ENCODE measurements at places on chromosomes 12 and 14.

- no peak for DNase-seq
These were observed 110.7 kb downstream of the NAV3 start for GRCh38 chr12:77941401-77941800.

GRCh38 chr12:124746649-124747425 lies 116.8 kb downstream of the SCARB1 start:
- no peak for DNase-seq

DNA sequence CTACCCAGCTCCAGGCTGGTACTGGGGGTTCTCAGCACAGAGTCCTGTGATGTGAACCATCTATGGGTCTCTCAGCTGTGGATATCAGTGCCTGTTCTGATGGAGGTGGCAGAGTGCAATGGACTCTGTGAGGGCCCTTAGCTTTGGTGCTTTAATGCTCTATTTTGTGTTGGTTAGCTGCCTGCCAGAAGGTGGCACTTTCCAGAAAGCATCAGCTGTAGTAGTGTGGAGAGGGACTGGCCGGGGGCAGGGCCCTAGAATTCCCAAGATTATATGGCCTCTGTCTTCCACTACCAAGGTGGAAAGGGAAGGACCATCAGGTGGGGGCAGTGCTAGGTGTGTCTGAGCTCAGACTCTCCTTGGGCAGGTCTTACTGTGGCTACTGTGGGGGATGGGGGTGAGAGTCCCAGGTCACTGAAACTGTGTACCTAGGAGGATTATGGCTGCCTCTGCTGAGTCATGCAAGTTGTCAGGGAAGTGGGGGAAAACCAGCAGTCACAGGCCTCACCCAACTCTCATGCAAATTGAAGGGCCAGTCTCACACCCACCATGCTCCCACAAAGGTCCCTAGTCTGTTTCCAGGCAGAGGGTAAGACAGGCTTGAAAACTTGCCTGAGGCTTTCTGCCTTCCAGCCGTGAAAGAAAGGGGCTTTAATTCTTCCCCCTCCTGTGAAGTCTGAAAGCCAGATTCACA lies 878.1 kb downstream of the C12orf50 start:
- no peak for DNase-seq

DNA sequence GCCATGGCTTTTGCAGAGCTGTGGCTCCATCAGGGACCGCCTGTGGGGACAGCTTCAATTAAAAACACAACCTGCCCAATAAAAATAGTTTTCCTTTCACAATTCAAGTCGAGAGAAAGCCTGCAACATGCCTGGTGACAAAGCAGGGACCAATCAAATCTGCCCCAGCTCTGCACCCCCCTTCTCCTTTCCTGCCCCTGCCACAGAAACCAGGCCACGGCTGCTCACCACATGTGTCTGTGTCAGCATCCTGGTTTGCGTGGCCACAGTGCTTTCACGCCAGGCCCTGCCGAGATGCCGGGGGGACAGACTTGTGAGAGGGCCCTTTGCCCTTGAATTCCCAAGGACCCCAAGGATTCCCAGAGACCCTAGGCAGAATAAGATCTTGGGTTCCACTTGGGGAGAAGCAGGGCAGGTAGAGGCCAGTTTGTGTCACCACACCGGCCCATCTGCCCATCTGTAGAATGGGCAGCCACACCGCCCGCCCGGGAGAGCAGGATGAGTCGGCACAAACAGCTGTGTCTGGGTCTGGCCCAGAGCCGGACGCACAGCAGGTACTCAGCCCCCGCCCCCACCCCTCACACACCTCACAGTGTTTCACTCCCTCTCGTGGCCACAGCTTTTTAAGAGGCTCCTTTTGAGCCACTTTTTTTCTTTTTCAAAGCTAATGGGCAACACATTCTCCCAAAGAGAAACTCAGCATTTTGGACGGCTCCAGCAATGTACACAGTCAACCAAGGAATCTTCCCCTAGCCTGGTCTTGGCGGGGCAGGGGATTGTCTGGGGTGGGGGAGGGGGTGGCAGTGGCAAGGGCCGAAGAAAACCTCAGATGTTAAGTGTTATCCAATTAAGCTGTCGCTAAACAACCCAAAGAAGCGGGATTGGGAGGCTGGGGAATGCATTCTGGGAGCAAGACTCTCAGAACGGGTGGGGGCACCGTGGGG lies 41.5 kb downstream of the BCL11B start:
- DNase-seq = peak; percentile 89

- DNase-seq = no peak
These were observed 1294.0 kb downstream of the AACS start for GRCh38 chr12:126359216-126359615.

DNA sequence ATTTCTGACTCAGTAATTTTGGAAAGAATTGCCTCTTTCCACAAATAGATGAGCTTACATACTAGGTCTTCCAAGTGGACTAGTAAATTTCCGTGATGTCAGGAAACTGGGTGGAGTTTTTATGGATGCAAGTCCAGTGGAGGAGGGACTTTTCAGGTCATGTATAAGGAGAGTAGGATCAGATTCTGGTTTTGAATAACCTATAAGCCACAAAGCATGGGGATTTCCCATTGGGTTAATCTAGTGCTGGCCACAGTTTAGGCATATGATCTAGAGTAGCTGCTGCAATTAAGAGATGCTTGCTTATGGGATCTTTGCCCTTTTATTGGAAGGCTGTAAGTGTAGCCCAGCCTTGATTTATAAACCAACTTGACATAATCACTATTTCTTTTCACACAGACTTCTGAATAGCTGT lies 33.8 kb downstream of the STK38L start:
- DNase-seq = no peak

DNA sequence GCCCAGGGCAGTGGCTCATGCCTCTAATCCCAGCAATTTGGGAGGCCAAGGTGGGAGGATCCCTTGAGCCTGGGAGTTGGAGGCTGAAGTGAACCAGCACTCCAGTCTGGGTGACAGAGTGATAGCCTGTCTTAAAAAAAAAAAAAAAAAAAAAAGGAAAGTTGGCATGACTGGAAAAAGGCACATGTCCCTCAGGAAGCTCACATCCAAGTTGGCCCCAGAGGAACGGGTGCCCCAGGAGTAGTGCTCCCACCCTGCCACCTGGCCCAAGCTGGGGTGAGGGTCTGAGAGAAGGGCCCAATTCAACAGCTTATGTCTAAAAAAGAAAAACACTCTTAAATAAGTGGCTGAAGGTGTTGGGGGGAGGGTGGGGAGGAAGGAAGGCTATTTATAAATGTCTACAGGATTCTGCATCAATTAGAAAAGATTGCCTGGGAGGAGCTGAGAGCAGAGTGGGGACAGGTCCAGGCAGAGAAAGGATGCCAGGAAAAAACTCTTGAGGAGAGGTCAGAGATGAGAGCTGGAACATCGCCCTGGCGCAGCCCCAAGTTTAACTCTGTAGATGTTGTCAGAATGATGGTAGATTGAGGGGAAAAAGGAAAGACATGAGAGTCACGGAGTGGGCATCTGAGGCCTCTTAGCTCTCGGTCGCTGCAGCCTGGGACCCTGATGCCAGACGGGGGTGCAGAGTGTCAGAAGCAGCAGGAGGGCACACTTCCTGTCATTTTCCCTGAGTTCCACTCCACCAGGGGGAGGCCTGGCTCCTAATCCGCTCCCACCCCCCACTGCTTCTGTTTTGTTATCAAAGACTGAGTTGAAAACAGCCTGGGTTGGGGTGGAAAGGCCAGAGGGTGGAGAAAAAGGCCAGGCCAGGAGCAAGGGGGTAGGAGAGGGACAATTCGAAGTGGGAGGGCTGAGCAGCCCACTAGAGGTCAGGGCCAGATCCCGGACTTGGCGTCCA lies 7.3 kb downstream of the SPRYD3 start:
- DNase-seq = no peak

- peak; percentile 46 for DNase-seq
These were observed 458 bp upstream of the HOXC4 start for GRCh38 chr12:54053003-54053750.

- no peak for DNase-seq
These were observed 56.9 kb upstream of the E2F7 start for GRCh38 chr12:77122236-77122635.

Data from CD4-positive, alpha-beta T cell treated with Interleukin-12 subunit alpha and Interleukin-12 subunit beta, for 1 hour (primary cell).